ENCODE measurements at places on chromosomes 3 and 15.

GRCh38 chr15:87570206-87570605 is 686.3 kb downstream of the NTRK3 start:
- DNase-seq = no peak

DNA sequence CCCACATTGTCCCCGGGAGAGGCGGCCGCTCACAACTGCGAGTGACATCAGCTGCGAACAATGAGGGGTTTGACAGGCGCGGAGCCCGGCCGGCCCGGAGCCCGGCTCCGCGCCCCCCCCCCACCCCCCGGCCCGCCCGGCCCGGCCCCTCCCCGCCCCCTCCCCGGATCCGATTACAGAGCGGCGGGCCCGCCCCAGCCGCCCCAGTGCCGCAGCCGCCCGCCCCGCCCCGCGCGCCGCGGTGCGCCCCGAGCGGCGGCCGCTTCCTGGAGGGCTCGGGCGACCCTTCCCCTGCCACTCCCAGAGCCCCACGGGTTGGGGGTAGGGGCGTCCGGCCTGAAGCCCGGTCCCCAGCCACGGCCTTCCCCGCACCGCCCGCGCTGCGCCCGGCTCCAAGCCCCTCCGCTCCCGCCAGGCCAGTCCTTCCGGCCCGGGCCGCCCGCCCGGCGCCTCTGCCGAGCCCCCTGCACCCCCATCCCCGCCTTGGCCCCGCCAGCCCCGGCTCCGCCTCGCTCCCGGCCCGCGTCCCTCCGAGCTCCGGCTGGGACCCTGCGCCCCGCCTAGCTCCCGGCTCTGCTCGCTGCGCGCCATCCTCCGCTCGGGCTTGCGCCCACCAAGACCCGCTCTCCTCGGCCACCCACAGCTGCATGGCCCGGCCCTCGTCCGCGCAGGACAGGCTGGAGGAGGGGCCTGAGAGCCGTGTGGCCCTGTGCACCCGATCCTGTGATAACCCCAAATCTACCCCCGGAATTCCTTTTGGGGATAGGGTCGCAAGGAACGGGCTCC is at the start of gene PCBP4:
PCBP4 (minus strand) TSS at position 71 of the 786 bp plus-strand sequence. CDS start 6,214 bp downstream, outside the sequence.
- DNase-seq = no peak

- DNase-seq = no peak
These were observed 1.9 kb upstream of the ISL2 start for GRCh38 chr15:76334438-76335306.

GRCh38 chr3:66039590-66039887 is 821 bp upstream of the MAGI1 start:
- DNase-seq = no peak

GRCh38 chr3:170563712-170564423 is 22.0 kb downstream of the SLC7A14 start:
- DNase-seq = no peak

DNA sequence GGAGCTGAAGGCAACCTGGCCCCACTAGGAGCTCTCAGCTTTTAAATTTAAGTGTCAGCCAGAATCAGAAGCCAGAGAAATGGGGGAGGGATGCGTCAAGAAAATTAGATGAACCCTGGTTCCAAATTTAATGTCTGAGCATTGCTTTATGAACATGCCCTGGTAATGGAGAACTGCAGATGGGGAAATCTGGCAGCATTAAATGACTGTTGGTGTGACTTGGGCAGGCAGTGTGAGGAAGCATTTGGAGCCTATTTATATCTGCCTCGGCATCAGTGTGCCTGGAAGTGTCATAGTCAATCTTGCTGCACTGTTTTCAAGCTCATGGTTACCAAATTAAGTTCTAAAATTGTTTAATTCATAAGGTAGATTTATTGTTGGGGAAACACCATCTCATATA is 29.0 kb downstream of the NME9 start:
- no peak for DNase-seq

GRCh38 chr3:139124197-139124596 is 79.5 kb upstream of the PRR23C start:
- DNase-seq = no peak

- no peak for DNase-seq
These were observed 626.6 kb downstream of the MCTP2 start for GRCh38 chr15:94858011-94858410.
